Tongue (tissue), 3 donors: ENCODE measurements at places on chromosomes 4 and X.

DNA sequence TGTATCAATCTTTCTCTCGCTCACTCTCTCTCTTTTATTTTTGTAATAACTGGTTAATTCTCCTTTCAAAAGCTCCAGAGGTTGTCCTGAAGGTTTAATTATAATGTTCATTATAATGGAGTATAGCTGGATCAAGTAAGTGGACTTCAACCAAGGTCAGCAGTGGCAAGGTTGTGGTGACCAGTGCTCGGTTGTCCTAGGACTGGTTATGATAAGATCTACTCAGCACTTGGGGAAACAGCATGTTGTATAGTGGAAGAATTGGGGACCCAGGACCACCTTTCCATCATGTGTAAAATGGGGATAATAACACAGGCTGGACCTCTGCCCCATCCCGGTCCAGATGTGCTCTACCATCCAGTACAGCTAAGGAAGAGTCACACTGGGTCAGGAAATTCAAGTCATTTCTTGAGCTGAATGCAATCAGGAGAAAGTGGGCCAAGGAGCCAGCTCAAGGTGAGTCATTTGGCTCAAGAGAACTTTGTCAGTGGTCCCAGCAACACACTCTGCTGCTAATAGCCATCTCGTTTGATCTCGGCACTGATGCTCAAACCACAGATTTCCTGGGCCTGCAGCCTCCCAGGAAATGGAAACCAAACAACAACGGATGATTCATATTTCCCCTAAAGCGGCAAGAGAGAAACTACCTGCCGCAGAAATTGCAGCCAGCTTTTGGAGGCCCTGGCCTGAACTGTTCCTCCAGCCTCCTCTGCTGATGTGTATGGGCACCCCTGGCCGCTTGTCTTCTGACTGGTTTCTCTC lies 123.6 kb upstream of the RBPJ start:
- no peak for DNase-seq

GRCh38 chrX:36963069-36963808 lies 44.9 kb upstream of the FAM47C start:
- no peak for DNase-seq

GRCh38 chr4:169791527-169792156 lies 33.9 kb upstream of the HPF1 start:
- peak; percentile 82 for DNase-seq

- no peak for DNase-seq
Observed at GRCh38 chr4:70402762-70403161, 5.0 kb downstream of the OPRPN start.

DNA sequence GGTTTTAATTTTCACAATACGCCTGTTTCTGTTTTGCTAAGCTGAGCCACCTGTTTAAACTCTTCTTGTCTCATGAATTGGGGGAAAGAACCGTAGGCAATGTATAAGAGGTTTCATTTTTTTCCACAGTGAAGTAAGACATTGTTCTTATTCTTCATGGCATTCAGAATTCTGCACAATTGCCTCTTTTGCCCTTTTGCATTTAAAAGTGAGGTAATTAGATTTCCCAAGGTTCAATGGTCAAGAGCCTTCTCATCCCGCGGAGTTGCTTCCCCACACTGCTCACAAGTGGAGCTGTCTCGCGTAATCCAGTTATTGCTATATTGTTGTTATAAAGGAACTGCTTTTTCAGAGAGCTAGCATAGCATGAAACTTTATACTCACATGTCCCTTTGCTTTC lies 90.9 kb upstream of the SPRY1 start:
- DNase-seq: peak; percentile 77

DNA sequence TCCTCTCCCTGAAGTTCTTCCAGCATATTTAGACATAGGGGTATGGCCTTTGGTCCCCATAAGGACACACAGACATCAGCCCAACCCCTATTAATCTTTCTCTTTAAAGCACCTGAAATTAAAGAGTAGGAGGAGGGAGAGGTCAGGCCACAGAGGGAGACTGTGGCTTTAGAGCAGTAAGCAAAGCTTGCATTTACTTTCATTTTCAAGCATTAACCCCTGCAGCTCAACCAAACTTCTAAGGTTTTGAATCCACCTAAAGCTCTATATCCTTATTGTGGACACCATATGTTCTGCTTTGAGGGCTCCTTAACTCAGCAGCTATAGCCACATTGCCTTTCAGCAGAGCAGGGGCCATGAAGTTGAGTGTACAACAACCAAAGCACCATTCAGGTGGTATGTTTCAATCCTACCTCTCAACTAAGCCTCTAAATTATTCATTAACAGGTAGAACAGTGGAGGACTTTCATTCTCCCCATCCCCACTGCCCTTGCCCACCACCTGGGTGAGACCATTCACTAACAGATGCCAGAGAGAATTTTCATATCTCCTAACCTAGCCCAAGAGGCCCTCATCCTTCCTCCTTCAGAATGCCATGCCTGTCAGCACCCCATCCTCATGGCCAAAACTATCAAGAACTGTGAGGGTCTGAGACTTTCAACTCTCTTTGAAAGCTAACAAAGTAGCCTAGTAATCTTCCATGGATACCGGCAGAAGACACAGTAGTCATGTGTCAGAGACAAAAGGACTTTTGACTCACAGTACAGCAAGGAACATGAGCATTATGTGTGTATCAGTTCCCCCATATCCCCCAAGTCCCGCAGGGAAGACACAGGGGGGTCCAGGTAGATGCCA lies 20.8 kb downstream of the LIN54 start:
- DNase-seq: no peak

GRCh38 chr4:181578911-181579310 lies 664.3 kb upstream of the TENM3 start:
- DNase-seq: no peak

- DNase-seq: no peak
Observed at GRCh38 chr4:76581077-76581962, 146.3 kb downstream of the SHROOM3 start.

GRCh38 chrX:100913111-100913510 lies 15.6 kb downstream of the XKRX start:
- DNase-seq: no peak

DNA sequence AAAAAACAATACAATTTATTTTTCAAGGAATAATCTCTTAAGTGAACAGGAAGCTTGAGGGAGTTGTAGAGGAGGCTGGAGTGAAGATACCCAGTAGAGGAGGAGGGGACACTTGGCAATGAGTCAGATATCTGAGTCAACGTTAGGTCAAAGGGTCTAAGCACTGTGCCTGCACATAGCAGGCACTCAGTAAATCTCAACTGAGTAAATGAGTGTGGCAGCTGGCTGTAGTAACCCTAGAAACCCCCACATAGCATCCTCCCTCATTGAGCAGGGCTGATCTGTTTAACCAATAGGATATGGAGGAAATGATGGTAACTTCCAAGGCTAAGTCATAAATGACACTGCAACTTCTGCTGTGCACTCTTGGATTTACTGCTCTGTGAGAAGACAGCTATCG lies 186.0 kb upstream of the FAM241A start:
- no peak for DNase-seq
